Iris pigment epithelial cell (primary cell): ENCODE measurements at places on chromosomes 5 and 9.

DNA sequence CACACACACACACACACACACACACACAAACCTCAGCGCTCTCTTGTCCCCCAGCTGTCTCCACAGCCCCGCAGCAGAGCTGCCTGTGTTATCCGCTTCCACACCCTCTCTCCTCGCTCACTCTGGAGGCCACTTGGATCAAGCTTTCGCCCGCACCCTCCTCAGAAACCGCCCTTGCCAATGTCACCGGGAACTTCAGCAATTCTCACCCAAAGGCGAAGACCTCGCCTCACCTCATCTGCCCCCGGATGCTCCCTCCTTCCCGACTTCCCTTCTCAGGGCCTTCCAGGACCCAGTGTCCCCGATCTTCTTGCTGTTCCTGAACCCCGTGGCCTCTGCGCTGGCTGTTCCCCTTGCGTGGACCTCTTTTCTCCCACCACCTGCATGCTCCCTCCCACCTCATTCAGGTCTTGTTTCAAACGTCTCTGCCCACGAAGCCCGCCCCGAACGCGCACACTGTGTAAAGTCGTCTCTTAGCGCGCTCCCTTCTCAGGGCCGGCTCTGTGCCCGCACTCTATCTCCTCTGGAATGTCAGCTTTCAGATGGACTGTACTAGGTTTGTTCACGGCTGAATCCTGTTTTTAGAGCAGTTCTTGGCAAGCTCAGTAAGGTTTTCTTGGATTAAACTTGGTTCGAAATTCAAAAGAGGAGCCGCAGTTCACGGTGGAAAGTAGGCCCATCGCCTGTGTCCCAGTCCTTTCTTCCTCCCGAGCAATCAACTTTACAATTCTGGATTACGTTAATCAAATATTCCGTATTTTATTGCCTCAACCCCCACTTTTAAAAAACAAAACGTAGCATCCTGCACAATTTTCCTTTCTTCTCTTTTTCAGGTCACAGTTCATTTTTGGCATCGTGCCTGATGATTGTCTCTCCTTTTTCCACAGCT, 1.0 kb upstream of the TRIM7 start:
- no peak for DNase-seq

DNA sequence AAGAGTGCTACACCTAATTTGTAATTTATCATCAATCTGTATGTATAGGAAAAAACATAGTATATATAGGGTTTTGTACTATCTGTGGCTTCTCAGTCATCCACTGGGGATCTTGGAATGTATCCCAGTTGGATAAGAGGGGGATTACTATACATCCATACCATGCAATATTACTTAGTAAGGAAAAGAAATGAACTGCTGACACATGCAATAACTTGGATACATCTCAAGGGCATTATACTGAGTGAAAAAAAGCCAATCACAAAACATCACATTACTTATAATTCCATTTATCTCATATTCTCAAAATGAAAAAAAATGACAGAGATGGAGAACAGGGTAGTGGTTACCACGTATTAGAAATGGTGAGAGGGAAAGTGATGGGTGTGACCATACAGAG, 108.3 kb upstream of the RGS7BP start:
- no peak for DNase-seq

DNA sequence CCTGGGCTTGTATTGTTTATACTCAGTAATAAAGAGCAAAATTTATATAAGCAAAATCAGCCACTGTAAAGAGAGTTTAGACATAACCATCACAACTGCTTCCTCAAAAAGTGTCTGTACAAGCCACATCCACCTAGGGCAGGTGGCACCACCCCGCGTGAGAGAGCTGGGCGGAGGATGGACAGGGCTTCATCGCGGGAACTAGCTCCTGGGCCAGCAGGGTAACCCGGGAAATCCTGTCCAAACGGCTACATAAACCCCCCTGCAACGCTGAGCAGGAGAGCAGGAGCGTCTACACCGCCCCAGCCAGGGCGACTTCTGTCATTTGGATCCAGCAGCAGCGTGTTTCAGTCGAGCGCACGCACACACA, 1.3 kb downstream of the SLC6A3 start:
- no peak for DNase-seq

DNA sequence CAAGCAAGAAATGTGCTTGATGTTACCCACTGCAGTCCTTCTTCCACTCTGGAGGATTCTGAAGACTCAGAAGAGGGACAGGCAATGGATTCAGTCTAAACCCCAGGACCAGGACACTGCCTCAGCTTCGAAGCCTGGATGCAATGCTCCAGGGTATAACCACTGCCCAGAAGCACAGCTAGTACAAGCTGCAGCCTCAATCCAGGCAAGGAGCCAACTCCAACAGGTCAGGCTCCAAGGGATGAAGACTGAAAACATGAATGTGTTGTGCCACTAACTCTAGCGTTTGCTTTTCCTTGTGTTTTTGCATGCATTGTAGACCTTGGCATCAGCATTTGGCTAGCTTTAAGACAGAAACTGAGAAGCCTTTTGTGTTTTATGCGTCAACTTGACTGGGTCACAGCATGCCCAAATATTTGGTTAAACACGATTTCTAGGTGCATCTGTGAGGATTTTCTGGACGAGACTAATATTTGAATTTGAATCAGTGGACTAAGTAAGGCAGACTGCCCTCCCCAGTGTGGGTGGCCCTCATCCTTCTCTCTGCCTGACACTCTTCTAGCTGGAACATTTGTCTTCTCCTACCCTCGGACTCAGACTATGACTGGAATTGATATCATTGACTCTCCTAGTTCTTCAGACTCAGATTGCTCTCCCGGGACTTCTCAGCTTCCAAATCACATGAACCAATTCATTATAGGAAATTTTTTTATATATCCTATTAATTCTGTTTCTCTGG, 20.5 kb upstream of the GPX3 start:
- DNase-seq: peak; percentile 55

DNA sequence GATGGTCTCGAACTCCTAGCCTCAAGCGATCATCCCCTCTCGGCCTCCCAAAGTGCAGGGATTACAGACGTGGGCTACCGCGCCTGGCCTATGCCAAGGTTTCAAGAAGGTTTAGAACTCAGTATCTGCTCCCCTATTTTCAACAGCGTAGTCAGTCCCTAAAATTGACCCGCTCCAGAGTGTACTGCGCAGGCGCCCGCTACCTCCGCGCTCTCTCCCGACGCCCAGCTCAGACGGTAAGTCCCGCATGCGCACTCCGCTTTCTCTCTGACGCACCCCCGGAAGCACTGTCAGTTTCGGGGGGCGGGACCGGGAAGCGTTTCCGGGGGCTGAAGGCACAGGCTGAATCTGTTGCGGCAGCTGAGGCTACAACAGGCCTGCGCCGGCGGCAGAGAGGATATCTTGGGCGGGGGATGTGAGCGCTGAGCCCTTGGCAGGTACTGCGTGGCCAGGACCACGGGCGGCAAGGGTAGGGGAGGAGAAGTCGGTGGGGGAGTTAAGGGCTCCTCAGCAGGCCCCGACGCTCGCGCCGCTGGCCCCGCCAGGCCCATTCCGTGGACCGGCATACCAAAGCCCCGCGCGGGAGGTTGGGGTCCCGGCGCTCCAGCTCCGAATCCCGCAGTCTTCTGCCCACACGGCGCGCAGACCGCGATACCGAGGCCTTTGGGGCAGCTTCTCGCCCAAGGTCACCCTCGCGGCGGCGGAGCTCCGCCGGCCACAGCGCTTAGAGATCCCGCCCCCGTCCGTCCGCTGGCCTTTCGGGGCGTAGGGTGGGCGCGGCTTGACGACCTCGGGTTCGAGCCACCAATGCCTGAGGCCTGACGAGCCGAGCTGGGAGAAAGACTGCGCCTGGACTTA, at the start of gene ZBTB43:
ZBTB43 (plus strand) TSS at position 345 of the 858 bp plus-strand sequence. CDS start 27,470 bp downstream, outside the sequence.
- peak; percentile 94 for DNase-seq
